T-helper 17 cell (primary cell): ENCODE measurements at places on chromosomes 7 and 10.

- peak; percentile 21 for DNase-seq
Measured at GRCh38 chr7:6106140-6106904, 75.1 kb downstream of the ANKRD61 start.

DNA sequence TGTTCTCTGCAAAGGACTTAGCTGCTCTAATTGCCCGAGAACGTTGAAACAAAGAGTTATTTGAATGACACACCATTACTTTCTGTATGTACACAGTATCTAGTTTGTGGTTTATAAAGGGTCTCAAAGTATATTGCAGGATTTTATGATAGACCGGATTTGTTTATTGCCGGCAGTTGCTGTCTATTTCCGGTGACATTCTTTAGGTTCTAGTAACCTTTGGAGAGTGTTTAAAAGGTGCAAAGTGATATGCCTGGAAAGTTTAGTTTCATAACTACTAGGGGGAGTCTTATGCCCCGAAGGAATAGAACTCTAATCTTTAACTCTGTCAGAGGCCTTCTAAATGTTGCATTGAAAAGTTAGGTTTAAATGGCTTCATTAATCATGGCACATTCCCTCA is 63.8 kb downstream of the PAPSS2 start:
- DNase-seq, result no peak

- DNase-seq, result no peak
Measured at GRCh38 chr7:17709599-17709998, 230.7 kb downstream of the SNX13 start.

DNA sequence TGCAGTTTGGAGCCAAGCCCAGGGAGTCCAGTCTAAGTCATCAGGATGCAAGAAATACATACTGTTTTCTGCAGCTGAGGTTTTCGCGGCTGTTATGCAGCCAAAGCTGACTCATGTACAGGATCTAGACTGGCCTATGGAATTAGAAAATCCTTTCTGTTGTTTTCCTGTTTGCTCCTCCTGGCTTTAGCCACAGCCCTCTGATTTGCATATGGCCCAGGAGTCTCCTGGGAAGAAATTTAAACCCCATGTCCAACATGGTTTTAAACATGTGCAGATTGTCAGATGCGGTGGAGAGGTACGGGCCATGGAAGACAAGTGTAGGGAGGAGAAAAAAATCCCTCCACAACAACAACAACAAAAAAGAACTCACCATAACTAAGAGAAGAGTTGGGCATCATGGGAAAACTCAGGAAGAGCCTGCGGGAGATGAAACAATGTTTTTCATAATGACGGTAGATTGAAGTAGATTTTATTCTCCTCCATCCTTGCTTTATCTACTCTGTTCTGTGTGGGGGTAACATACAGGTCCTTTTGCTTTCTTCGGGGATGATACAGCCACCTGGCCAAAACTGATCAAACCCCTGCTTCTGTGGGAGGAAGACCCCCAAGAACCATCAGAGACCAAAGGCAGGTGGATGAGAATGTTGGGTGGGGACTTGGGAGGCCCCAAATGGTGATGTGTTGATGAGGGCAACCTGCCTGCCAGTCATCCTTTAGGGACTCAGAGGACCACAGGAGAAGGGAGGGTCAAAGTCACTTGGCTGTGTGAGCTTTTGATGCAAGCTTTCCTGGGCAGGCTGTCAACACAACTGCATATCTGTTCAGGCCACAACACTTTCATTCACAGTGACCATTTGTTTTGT is 29.8 kb upstream of the GNA12 start:
- no peak for DNase-seq

DNA sequence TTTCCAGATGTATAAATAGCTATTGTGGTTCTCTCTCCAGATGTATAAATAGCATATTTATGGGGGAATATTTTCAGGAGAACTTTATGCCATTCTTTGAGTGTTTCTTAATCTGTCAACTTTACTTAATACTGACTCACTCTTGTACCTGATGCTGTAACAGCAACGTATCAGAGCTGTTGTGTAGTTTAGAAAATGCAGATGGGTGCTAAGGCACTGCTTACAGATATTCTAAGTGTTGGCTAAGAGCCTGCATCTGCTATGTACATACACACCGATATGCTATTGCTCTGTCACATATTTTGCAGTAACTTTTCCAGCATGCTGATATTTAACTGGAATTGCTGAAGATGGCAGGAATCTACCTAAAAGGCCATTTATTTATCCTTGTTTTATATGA is 71.9 kb downstream of the WDR37 start:
- no peak for DNase-seq

DNA sequence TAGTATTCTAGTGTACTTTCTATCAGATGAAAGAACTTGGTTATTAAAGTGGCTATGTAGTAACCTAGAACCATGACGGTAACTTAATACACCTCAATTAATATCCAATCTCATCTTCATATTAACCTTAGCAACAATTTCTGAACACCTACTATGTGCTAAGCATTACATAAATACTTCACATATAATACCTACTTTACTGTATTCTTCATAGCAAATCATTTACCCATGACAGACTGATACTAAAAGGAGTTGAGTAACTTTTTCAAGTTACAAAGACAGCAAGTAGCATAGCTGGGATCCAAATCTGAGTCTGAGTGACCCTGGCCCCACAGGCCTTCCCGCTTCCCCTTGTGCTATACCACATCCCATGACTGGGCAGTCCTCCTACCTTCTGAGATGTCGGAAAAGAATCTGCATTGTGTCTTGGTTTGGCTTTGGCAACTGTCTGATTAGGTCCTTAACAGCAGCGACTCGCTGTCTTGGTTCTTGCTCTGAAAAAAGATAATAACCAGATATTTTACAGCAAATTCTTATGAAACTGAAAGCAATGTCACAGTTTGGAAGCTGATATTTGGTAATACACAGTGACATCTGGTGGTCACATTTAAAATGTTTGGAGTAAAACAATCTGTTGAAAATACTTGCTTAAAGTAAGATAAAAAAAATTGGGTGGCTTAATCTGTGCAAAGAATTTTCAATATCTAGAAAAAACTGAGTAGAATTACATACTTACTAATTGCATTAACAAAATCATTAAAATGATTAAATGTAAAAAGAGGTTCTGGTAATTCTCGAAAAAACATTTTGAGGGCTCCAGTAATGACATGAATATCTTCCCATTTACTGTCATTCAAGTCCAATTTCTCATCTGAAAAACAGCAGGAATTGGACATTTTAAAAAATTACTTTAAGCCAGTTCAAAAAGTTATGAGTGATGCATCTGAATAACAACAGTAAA is 120.1 kb downstream of the ARHGAP12 start:
- no peak for DNase-seq

DNA sequence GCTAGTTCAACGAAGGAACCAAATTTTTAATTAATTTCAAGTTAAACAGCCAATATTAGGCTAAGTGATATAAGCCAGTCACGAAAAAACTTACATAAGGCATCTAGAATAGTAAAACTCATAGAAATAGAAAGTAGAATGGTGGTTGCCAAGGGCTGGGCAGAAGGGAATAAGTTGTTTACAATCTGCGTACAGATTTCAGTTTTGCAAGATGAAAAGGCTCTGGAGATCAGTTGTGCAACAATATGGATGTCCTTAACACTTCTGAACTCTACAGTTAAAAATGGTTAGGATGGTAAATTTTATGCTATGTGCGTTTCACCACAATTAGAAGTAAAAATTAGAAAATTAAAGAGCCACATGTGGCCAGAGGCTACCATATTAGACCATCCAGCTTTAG is 13.3 kb downstream of the SCRN1 start:
- DNase-seq, result no peak

DNA sequence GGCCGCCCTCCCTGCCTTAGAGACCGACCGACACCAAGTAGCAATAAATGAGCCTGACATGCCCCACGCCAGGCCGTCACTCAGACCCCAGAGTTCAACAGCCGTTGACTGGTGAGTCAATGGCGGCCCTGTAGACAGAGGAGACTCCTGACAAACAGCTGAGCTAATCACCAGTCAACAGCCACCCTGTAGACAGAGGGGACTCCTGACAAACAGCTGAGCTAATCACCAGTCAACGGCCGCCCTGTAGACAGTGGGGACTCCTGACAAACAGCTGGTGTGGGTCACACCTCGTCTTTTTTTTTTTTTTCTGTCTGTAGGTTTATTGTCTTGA is 16.9 kb upstream of the KNDC1 start:
- no peak for DNase-seq

DNA sequence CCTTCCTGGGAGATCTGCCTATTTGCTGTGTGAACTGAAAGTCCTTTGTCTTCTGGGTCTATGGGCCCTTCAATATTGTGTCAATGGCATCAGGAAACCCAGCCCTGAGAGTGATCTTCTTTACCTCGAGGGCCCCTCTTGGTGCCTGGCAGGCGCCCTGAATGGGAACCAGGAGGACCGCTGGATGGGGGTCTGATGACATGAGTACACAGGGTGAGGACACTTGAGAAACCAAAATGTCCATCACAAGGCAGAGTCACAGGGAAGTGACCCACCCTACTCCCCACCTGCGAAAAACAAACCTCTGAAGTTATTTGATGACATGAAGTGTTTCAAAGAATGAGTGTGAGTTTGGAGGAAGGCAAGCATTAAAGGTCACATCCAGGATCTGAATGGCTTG is 17.3 kb downstream of the SFTPA1 start:
- no peak for DNase-seq

DNA sequence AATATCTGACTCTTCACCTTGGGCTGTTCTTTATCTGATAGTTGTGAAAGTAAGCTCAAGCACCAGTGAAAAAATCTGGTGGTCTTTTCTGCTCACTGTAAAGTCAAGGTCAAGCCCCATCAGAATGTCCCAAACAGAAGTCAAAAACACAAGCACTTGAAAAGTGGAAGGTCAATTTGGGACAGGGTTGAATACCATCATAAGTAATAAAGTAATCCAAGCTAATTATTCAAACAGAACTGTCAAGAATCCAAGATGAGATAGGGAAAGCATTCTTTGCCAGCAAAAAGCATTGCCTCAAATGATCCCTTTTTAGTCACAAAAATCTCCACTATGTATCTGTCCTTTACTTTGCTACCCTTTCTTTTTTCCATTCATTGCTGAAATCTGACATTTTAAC is 430.1 kb upstream of the NPVF start:
- no peak for DNase-seq

DNA sequence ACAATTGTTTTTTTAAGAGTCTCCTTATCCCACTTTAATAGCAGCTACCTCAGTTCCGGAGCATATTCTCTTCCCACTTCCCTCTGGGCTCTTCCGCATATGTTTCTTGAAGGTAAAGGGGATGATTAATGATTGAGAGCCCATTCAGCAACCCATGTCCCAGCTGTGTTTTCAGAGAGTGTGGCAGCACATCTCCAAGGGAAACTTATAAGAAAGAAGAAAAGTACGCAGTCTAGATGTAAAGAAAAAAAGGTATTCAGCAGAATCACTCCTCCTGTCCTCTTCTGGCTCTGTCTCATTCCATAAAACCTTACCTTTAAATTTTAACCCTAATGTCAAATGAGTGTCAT is 9.7 kb upstream of the ANKRD7 start:
- DNase-seq, result no peak

DNA sequence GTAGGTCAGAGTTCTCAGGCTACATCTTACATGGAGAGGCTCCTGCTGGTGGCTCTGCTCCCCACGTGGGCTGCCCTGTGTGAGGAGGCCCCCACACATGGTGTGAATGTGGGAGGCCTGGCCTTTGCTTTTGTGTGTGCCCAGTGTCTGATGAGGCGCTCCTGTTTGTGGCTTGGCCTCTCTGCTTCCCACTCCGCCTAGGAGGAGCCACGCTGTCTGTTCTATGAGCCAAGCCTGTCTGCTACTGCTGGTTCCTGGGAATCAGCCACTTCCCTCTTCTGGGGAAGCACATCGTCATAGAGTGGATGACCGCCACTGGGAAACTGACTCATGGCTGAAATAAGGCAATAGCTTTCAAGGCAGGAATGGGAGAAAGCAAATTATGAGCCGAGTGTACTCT is 87.1 kb downstream of the CYP26A1 start:
- no peak for DNase-seq

DNA sequence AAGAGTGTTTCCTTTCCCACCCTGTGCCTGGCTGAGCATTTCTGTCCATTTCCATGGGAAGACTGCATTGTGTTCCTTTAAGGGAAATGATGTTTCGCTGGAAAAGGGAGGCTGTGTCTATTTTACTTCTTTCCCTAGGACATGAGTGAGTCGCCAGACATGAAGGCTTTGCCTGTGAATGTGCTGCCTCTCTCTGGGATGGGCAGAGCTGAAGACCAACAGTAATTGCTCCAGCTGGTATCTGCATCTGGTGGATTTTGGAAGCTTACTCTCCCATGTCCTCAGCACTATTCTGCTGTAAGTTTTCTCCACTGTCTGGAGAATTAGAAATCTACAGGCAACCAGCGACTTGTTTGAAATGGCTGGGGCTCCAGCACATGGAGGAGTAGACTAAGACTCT is 264.6 kb upstream of the BMPER start:
- DNase-seq, result no peak

- peak; percentile 46 for DNase-seq
Measured at GRCh38 chr10:119871881-119872609, 598 bp downstream of the MCMBP start.

GRCh38 chr7:73737491-73738219 is 947 bp downstream of the ABHD11 start:
- no peak for DNase-seq

- DNase-seq, result no peak
Measured at GRCh38 chr7:66957595-66958290, 36.7 kb downstream of the TMEM248 start.

GRCh38 chr7:55977831-55978230 is 13.4 kb downstream of the NIPSNAP2 start:
- DNase-seq, result no peak

- DNase-seq, result no peak
Measured at GRCh38 chr7:70416347-70416985, 715.5 kb upstream of the GALNT17 start.

GRCh38 chr7:77699056-77699455 is 2.8 kb downstream of the RSBN1L start:
- no peak for DNase-seq

DNA sequence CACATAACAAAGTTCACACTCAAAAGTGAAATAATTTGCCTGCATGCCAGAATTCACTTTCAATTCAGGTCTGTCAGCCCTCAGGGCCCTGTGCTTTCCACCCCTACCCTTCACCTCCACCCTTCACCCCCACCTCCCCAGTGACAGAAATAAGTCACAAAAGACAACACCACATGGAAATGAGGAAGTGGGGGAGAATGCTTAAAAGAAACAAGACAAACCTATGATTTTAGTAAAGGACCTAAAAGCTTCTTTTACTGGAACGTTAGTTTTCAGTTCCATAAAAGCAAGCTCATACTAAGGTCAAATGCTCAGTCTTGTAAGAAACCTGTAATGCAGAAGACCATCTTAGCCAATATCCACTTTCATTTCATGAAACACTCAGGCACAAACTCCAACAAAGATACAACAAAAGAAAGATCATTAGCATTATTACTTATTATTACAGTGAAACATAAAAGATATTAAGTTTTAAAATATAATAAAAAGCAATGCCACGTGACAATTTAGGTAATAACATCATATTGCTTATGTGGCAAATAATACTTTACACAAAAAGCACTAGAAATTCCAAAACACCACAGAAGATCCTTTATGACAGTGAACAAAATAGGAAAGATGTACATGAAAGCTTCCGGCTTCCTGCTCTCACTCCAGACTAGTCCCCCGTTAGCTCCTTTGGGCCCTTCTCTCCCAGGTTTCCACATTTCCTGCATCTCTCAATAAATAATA is 112.1 kb downstream of the LMBR1 start:
- DNase-seq, result no peak

- DNase-seq, result no peak
Measured at GRCh38 chr10:124045801-124046355, 47.5 kb downstream of the CHST15 start.
